ENCODE measurements at places on chromosomes 1 and 21. TPM values are rescaled to one million over a fixed set of nuclear protein-coding genes. Genes with fewer than 3 reads are reported as not detected.

CD164L2 gene
- total RNA-seq = 3.3 TPM

TNFRSF4 gene
- not detected for total RNA-seq

SEMA4A gene
- total RNA-seq = 7.3 TPM

CACHD1 gene
- total RNA-seq = 44.7 TPM

OR10Z1 gene
- not detected for total RNA-seq

IVL gene
- not detected for total RNA-seq

KCNH1 gene
- 0.38 TPM for total RNA-seq

DNA sequence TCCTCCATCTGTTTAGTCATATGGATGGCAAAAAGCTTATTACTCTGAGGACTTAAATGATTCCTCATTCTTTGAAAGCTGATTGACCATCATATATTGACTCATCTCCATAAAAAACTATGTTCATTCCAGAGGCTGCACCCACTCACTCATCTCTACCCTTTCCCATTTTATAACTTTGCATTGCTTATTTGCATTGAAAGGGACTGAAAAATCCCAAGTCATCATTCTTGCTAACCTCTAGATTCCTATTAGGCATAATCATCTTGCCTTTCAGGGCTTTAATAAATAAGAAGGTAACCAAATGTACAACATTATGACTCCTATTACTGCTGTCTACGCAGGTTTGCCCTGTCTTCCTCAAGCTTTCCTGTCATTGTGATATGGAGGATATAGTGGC, 1180.3 kb upstream of the B3GALT2 start:
- H3K4me3 ChIP-seq = no peak overlapping the region
- H3K4me1 ChIP-seq = no peaks in the 10 kb centered on the region
- H3K36me3 ChIP-seq = no peaks in the 10 kb centered on the region
- no peaks in the 10 kb centered on the region for H3K27me3 ChIP-seq

DNA sequence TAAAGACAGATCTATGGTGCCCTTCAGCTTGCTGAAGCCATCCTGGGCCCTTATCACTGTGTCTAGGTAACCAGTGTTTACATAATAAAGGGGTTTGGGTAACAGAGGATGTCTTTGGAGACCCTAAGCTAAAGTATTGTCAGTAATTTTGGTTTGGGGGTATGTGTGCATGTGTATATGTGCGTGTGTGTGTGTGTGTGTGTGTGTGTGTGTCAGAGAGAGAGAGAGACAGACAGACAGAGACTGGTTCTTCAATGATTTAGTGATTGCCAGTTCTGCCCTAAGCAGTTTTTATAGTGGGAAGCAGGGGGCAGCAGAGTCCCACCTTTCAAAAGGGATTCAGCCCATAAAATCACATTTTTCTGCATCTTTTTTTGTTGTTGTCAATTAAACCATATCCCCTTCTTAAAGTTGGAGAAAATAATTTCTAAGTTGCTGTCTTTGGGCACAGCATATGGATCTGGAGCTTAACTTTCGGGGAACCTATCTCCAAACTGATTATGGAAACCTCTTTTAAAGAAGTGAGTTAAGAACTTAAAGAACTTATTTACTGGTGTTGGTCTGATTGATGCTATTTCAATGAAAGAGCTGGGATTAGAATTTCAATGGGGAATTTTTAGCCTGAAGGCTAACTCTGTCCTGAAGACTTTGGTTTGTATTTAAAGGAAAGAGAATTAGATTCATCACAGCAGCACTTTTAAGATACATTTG, 51.1 kb downstream of the ZNF326 start:
- DNase-seq = no peak
- no peaks in the 10 kb centered on the region for H3K4me1 ChIP-seq
- H3K27ac ChIP-seq = no peak overlapping the region
- no peak overlapping the region for H3K4me3 ChIP-seq
- no peaks in the 10 kb centered on the region for H3K36me3 ChIP-seq

DNA sequence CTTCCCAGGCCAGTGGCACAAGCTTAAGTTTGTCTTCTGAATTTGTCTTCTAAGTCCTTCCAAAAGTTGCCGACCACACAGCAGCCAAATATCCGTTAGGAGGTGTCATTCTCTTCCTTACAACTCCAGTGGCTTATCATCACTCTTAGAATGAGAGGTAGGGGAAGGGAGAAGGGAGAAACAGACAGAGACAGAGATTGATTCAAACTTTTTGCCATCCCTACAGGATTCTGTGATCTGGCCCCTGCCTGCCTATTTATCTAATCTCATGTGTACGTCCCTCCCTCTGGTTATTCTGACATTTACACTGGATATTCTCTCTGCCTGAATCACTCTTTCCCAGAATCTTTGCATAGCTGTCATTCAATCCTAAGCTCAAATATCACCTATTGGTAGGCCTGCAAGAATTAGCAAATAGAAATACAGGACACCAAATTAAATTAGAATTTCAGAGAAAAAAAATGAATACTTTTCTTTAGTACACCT, 488 bp upstream of the GNL2 start:
- H3K27ac ChIP-seq = no peak overlapping the region
- H3K4me1 ChIP-seq = no peaks in the 10 kb centered on the region
- DNase-seq = no peak
- H3K36me3 ChIP-seq = peaks cover 20% of the 10 kb centered on the region

DNA sequence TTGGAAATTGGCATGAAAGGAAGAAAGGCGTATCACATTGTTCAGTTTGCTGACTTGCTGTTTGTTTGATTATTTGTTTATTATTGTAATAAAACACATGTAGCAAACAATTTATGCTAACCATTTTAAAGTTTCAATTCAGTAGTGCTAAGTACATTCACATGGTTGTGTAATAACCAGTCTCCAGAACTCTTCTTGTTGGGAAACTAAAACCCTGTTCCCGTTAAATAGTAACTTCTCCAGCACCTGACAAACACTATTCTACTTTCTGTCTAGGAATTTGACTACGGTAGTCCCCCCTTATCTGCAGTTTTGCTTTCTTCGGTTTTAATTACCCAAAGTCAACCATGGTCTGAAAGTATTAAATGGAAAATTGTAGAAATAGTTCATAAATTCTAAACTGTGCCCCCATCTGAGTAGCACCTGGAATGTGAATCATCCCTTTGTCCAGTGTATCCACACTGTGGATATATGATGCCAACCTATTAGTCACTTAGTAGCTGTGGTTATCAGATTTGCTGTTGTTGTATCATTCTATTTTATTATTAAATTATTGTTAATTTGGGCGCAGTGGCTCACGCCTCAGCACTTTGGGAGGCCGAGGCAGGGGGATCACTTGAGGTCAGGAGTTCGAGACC, 5.5 kb downstream of the MORC3 start:
- no peak overlapping the region for H3K4me3 ChIP-seq
- DNase-seq = no peak
- H3K27ac ChIP-seq = no peak overlapping the region
- no peaks in the 10 kb centered on the region for H3K36me3 ChIP-seq

DNA sequence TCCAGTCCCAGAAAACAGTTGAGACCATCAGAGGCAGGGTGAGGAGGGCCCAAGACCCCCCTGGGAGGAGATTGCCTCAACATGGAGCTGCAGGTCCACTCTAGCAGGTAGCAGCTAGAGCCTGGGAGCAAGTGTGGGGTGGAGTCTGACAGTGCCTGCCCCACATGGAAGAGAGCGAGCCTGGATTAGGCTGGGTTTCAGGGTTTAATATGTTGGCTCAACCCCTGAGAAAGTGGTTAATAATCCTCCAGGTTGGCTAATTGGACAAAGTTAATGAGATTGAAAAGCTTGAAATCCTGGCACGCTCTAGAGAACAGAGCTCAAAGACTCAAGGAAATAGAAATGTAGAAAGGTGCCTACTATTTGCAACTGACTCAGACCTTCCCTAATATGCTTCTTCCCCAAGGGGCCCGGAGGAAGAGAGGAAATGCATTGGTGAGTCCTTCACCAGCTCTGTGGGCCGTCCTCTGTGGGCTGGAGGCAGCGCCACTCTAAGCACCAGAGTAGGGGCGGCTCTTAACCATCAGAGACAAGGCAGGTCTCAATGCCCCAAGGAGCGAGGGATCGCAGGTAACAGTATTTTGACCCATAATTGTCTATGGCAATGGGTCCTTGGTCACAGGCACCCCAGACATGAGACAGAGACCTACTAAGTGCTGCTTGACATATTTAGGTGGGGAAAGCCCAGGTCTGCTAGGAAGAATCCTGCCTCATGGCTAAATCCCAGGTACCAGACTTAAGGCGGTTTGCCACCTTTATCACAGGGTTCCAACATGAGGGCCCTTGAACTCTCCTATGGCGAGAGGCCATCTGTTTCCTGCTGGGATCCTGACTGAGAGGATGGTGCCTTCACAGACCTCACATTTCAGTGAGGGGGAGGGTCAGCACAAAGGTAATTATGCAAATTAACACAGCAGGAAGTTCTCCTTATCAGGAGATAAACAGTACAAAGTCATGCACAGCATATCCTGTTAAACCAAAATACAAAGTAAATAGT, 33.8 kb downstream of the RSPH1 start:
- no peak overlapping the region for H3K27ac ChIP-seq
- no peaks in the 10 kb centered on the region for H3K27me3 ChIP-seq
- no peak for DNase-seq
- no peak overlapping the region for H3K4me3 ChIP-seq

GRCh38 chr1:43135857-43136781, 36.0 kb downstream of the EBNA1BP2 start:
- H3K27me3 ChIP-seq = no peaks in the 10 kb centered on the region
- no peaks in the 10 kb centered on the region for H3K4me1 ChIP-seq

- H3K27ac ChIP-seq = no peak overlapping the region
- H3K36me3 ChIP-seq = no peaks in the 10 kb centered on the region
- DNase-seq = no peak
Measured at GRCh38 chr21:28439251-28439650, 553.4 kb downstream of the LTN1 start.

DNA sequence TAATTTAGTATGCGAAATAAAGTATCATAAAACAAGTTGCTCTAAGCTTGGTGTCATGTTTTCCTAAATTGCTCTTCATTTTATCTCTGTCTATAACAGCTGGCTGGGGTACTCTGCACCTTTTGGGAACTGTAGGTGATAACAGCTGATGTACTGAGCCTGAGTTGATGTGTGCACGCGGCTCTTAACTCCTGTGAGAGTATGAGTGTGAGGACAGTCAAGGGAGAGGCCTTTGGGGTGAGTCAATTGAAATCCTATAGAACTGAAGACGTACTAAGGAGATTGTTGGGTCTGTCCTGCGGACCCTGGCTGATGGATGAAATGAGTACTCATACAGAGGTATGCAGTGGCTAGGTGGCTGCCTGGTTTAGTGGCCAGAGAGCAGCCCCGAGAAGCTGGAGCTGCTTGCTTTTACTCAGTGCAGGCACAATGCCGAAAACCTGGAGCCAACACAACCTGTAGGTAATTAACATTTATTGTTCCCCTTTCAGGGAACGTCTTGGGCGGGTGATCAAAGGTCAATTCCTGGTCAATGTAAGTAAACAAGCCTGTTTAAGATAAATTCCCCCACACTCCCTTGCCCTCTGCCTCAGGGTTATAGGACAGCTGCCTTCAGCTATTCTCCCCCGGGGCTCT, 188.5 kb downstream of the PRDM2 start:
- no peaks in the 10 kb centered on the region for H3K4me1 ChIP-seq
- no peak for DNase-seq
- peaks cover 32% of the 10 kb centered on the region for H3K27me3 ChIP-seq
- H3K36me3 ChIP-seq = no peaks in the 10 kb centered on the region
- H3K4me3 ChIP-seq = no peak overlapping the region

DNA sequence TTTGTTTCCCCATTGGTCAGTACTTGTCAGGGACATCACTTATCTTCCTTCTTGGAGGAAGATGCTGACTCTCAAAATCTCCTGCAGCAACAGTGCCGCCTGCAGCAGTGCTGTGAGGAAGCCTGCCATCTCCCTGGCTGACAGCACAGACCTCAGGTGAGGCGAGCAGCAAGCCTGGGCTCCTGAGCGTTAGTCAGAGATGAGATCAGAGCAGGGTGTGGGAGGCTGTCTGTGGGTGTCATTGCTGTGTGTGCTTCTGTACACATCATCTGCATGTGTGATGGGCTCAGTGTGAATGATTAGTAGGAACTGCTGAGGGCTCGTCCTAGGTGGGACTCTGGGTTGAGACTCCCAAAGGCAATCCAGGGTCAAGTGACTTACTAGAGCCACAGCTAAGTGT, 6.1 kb downstream of the STRIP1 start:
- DNase-seq = no peak
- no peak overlapping the region for H3K4me3 ChIP-seq
- H3K27ac ChIP-seq = no peak overlapping the region
- H3K27me3 ChIP-seq = no peaks in the 10 kb centered on the region

- no peak overlapping the region for H3K4me3 ChIP-seq
- no peaks in the 10 kb centered on the region for H3K36me3 ChIP-seq
- H3K27me3 ChIP-seq = no peaks in the 10 kb centered on the region
- DNase-seq = no peak
- no peak overlapping the region for H3K27ac ChIP-seq
- no peaks in the 10 kb centered on the region for H3K4me1 ChIP-seq
Measured at GRCh38 chr1:60044881-60045280, 28.7 kb downstream of the C1orf87 start.

DNA sequence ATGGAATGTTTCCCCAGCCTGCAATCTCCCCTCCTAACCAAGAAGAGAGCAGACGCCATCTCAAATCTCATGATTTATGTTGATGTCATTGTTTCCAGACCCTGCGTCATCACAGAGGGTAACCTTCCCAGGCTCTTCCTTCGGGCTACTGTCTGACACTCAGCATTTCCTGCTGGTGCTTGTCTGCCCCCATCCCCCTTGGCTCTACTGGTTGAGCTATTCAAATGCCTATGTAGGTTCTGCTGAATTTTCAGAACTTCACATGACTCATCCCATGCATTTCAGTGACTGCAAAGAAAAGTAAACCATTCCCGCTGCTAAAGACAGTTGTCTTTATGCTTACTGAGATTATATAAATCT, 24.8 kb upstream of the ITPKB start:
- H3K27me3 ChIP-seq = no peaks in the 10 kb centered on the region
- peaks cover 2% of the 10 kb centered on the region for H3K4me1 ChIP-seq
- H3K27ac ChIP-seq = no peak overlapping the region

DNA sequence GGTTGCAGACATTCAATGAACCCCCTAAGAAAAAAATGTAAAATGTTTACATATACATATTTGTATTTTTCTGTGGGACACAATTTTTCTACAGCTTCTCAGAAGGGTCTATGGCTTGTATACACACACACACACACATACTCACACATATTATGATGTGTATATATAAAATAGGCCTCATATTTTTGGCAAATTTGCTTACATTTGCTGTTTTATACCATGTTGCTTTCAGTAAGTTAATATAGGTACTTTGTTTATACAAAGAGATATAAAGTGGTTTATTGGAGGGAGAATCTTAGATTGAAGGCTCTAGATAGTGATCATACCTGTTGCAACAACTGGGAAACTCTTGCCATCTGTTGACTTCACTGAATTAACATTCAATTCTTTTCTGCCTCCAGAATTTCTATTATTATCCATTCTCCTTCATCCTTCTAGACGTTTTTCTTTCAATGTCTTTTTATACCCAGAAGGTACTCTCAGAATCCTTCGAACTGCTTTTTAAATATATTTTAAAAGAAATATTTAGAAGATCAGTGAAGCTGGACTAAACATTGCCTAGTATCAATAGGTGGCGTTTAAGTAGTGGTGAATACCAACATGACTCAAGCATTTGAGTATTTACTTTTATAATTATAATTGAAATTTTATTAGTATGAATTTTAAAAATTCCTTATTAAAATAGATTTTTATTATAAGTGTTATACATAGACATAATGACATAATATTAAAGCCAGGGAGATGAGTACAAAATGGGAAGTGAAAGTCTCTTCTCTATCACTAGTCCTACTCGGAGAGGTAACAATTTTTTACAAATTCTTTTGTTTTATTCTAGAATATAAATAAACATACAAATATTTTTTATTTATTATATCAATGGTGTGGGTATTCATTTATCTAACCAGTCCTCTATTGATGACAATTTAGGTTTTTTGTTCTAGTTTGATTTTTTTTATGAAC, 10.2 kb downstream of the CD55 start:
- no peak for DNase-seq
- no peak overlapping the region for H3K27ac ChIP-seq
- H3K4me3 ChIP-seq = no peak overlapping the region
- no peaks in the 10 kb centered on the region for H3K27me3 ChIP-seq
- no peaks in the 10 kb centered on the region for H3K4me1 ChIP-seq
